Activated naive CD4-positive, alpha-beta T cell treated with anti-CD3 and anti-CD28 coated beads, Interleukin-2, amount 10 ng/mL, durations not matched to agents 7 days and 5 days (primary cell): ENCODE measurements at places on chromosomes 6 and 20.

GRCh38 chr6:70527071-70527737 lies 39.5 kb upstream of the SDHAF4 start:
- no peak for DNase-seq

DNA sequence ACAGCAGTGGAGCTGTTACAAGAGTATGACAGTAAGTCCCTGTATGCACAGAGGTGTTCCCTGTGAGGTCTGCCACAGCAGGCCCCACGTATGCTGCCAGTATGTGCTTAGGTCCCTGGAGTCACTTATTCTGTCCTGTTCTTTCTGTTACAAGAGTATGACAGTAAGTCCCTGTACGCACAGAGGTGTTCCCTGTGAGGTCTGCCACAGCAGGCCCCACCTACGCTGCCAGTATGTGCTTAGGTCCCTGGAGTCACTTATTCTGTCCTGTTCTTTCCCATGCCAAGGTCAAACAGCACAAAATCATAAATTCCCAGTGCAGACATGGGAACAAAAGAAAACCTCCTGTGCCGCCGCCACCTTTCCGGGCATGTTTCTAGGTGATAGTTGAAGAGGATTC lies 192.2 kb downstream of the SASH1 start:
- no peak for DNase-seq

DNA sequence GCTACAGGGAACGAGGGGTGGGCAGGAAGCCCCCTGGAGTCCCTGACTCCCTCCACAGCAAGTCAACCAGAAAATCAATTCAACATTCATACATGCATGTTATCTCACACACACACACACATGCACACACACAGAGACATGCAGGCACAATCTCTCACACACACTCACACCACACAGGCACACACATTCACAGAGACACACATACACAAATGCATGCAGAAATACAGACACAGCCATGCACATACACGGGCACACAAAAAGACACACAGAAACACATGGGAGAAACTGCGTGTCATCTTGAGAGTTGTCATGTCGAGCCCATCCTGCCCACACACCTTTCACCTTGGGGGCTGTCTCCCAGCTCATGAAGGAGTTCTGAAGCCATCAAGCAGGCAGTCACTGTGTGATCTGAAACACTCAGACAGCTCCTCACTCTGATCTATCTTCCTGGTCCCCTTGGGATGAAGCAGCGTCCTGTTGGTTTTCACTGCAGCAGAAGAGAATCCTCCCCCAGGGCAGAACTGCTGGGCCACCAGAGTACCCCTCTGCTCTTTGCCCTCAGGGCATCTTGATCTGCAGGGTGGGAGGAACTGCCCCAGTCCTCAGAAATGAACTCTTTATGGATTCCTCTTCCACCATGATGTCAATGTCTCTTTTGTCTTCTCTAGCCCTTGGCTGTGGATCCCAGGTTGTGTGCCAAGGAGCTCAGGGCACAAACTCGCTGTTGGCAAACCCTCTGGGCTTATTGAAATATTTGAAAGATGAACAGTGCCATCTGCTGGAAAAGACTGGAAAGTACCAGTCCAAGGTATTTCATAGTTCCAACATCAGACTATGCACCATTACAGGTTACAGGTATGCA lies 8.8 kb downstream of the RAET1L start:
- DNase-seq, result peak; percentile 63

- no peak for DNase-seq
These were observed 128.8 kb upstream of the STXBP5 start for GRCh38 chr6:147075381-147075780.

DNA sequence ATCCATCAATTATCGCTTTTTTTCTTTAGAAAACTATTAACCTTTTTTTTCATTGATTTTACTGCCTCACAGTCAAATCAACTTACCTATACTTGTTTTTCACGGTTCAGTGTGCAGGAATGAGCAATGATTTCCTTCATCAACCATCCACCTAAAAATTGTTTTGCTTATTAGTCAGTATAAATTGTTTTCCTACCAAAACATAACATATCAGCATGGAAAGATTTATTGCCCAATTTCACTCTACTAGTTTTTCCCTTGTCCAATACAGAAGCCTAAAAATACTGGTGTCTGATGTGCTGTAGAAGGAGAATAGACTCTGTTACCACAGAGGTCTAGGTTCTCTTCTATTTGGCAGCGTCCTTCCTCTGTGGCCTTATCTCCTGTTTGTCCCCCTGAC lies 558.2 kb upstream of the CITED2 start:
- no peak for DNase-seq

DNA sequence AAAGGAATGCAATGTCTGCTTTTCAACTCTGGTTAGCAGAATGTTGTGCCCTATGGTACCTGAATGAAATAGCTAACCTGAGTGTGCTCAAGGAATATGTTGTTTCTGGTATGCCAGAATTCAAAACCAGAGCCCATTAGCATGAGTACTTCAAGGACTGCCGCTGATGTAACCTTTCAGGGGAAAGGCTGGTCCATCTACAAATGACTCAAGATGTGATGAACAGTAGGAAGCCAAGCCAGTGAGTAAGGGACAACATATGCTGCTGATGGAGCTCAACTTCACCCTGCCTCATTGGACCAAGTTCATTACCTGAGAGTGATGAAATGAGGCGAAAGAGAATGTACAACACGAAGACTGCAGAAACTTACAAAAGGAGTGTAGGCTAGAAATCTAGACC lies 95.7 kb upstream of the BMP2 start:
- DNase-seq, result no peak
